ENCODE measurements at places on chromosomes 12 and 14.

DNA sequence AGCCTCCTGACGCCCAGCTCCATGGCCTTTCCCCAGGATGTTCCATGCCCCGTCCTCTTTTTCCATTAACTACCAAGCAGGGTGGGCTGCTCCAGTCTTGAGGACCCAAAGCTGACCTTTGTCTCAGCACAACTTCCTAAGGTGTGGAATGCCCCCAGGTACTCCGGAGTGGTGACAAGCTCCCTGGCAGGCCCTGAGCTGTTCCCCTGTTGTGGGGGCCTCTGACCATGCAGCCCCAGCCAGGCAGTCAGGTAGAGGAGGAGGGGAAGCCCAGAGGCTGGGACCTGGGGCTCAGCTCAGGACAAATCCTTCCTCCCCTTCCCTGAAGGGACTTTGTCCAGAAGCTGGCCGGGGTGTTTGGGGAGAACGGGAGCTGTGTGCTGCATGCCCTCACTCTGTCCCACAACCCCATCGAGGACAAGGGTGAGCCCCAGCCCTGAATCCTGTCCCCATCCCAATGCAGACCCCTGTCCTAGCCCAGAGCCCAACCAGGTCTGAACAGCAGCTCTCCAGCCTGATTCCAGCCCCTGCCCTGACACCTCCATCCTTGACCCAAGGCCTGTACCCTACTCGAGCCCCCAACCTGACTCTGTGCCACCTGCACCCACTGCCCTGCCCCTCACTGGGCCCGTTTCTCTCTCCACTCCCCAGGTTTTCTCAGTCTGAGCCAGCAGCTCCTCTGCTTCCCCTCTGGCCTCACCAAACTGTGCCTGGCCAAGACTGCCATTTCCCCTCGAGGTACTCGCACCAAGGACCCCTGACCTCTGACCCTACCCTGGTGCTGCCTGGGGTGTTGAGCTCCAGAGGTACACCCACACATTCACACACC is 4.4 kb downstream of the CARMIL3 start:
- DNase-seq: no peak

DNA sequence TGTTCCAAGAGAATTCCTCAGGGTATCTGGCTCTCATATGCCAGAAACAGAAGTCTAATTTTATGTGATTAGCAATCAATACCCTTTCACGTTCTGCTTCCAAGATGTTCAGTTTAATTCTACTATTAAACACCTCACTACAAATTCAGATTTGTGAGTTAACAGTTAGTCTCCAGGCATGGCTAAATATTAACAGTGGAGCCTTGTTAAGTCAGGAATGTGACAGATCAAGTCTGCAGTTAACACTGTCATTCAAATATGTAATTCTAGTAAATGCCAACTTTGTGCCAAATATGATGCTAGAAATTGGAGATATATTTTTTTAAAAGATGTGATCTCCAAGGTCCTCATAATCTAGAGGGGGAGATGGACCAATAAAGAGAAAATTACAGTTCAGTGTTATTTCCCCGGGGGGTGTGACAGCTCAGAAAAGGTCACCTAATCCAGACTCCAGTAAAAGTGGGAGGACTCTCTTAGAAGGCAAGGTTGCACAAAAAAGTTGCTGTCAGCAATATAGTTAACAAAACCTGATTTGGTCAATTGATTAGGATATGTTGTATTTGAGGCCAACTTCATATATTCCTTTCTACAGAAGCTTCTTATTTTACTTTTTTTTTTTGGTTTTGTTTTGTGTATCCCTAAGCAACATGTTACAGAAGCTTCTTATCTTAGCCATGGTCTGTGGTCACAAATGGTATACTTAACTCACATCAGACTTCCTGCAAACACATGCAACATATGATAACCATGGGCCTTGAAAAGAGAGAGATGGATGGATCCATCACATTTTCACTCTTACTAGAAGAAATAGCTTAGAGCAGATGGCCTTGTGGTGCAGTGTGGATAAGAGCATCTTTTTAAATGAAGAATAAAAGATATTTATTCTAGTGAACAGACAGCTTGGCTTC is 18.4 kb upstream of the RNU6-7 start:
- DNase-seq: no peak

DNA sequence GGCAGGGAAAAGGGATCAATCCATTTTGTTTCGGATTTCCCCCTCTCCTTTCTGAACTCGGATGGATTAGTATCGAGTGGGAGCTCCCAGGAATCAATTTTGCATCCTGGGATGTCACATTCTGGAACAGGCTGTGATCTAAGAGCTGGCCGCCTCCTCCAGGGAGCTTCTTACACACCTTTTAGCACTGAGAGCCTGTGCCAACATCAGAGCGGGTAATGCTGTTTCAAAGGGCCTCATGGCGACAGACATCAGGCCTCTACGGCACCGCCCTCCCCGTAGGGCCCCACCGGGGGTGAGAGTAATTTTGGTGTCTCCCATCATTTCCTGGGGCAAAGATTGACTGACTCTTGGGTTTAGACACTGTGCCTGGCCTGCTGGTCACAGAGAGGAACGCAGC is 2.7 kb downstream of the GALNT9 start:
- DNase-seq: no peak

DNA sequence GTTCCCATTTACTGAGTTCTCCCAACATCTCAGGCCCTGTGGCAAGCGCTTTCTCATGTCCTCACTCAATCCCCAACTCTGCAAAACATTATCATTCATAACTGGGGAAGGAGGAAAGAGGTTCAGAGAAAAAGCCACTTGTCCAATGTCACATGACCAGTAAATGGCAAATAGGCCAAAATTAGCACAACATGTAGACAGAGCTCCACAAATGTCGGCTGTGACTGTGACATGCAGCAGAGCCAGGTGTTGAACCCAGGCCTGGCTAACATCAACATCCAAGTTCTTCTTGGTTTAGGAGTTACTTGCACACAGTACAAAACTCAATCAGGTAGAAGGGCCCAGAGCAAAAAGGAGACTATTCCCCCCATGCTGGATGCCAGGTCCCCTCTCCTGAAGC is 10.8 kb downstream of the KCTD10 start:
- DNase-seq: no peak

DNA sequence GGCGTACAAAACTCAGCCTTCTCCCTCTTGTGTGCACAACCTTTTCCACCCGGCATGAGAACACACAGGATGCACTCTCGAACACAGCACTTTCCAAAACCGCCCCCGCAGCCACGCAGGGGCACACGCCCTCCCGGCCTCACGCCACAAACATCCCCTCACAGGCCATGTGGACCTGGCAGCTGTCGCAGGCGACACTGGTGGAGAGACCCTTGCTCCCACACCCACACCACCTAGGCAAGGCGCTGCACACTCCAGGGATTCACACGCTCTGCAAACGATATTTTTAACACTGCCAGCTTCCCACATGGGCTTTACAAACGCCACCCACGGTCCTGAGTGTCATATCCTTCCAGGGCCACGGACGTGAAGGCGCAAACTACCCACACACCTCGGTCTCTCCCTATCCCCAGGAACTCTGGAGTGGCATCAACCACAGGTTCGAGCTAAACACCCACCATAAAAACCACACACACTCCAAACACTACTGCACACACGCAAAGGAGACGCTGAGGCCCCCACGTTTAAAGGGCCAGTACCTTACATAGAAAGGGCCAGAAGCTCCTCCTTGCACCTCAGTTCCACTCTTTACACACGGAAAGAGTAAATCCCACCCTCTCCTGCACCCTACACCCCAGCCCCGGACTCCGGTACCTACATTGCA is 12.4 kb upstream of the ITGB7 start:
- DNase-seq: no peak

- no peak for DNase-seq
Measured at GRCh38 chr12:77152623-77153193, 87.3 kb upstream of the E2F7 start.

- DNase-seq: no peak
Measured at GRCh38 chr14:96962337-96962736, 165.2 kb downstream of the VRK1 start.

DNA sequence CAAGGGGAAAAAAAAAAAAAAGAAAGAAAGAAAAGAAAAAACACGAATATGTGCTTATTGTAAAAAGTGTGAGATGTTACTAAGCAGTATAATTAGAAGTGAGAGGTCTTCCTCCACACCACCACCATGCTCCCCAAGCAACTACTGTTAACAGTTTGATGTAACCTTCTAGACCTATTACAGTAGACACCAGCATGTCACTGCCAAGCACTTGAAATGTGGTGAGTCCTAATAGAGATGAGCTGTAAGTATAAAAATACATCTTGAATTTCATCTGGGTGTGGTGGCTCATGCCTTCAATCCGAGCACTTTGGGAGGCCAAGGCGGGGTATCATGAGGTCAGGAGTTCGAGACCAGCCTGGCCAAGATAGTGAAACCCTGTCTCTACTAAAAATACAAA is 8.1 kb upstream of the SNRNP35 start:
- DNase-seq: no peak

DNA sequence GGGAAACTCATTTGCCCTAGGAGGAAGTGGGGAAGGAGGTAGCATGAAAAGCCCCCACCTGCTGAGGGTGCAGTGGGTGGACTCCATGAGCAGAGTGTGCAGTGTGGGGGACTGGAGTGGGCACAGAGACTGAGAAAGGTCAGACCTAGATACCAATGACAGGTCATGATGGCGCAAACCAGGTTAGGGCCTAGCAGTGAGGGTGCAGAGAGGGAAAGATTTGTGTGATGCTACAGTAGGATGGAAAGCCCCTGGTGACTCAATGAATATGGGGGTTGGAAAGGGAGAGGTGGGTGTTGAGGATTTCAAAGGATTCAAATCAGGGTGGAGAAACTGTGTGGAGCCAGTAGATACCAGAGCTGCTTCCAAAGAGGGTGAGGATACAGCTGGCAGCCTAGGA is 319.2 kb downstream of the DPF3 start:
- no peak for DNase-seq

DNA sequence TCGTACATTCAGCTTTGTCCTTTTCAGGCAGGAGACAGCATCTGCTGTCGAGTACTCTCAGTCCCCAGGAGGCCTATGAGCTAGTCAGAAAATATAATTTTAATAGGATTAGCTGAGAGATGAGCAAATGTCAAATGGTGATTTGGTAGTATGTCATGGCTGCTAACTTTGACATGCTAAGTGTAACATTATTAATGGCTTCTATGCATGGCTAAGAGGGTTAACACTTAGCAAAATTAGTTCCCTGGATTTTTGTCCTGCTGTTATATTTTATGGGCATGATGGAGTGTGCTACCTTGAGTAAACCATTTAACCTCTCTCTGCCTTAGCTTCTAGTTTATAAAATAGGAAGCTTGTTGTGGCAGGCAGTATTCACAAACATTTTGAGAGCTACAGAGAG is 2.9 kb upstream of the PCNX1 start:
- no peak for DNase-seq

DNA sequence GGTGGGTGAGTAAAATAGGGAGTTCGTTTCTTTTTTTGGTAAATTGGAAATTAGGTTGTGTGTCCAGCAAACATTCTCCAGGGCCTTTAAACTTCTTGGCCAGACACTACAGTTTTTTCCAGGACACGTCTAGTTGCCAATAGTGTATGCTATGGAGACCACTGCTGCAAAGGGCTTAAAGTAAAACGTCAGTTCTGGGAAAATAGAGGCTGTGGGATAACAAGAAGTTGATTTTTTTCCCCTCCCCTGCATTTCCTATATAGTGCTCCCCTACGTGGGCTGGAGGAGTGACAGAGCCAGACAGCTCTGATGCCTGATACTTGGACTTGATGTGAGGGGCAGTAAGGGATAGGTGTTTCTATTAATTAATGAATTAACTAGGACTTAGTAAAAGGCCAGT is 2.4 kb downstream of the ACVR1B start:
- DNase-seq: no peak

- DNase-seq: no peak
Measured at GRCh38 chr12:42213954-42214426, 24.1 kb downstream of the YAF2 start.

GRCh38 chr14:67574156-67574555 is 25.9 kb downstream of the PIGH start:
- no peak for DNase-seq

GRCh38 chr12:20120403-20120725 is 248.0 kb upstream of the PDE3A start:
- no peak for DNase-seq

DNA sequence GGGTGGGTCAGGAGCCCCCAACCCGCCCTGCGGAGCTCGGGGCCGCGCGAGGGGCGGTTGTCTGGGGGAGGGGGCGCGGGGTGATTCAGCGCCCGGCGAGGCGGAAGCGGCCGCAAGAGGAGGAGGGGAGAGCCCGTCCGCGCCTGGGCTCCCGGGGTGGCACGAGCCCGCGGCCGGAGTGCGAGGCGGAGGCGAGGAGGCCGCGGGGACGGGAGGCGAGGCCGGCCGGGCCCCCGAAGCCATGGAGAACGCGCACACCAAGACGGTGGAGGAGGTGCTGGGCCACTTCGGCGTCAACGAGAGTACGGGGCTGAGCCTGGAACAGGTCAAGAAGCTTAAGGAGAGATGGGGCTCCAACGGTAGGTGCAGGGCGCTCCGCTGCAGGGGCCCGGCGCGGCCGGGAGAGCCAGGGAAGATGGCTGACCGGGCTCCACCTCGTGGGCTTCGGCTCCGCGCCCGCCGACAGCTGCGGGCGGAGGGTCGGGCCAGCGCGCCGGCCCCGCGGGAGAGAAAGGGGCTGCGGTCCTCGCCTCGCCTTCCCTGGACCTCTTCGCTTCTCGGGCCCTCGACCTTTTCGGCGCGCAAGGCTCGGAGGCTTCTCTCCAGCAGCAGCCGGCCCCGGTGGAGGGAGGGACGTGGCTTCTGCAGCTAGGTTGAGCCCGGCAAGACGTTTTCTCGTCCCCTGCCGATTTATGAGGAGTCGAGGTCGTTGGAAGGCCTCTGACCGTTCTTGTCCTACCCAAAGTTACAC is 677 bp downstream of the ATP2A2 start:
- DNase-seq: no peak

DNA sequence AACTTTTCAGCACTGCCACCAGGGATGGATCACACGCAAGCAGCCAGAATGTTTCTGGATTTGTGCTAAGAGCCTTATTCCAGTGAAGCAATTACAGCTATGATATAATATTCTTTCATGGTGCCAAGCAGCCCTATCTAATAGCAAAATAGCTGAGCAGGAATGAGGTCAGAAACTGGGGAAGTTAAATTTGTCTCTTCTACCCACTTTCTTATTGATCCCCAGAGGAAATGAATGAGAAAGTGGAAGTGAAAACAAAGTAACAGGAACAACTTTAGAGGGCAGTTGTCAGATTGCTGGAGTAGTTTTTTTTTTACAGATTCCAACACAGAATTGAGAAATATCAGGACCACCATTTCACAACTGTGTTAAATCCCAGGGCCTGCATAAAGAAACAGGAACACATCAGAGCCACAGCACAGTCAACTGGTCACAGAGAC is 44.8 kb downstream of the GCH1 start:
- no peak for DNase-seq

GRCh38 chr12:56487448-56488040 is 417 bp downstream of the GLS2 start:
- DNase-seq: no peak
